ENCODE measurements at places on chromosomes 1 and 21.

DNA sequence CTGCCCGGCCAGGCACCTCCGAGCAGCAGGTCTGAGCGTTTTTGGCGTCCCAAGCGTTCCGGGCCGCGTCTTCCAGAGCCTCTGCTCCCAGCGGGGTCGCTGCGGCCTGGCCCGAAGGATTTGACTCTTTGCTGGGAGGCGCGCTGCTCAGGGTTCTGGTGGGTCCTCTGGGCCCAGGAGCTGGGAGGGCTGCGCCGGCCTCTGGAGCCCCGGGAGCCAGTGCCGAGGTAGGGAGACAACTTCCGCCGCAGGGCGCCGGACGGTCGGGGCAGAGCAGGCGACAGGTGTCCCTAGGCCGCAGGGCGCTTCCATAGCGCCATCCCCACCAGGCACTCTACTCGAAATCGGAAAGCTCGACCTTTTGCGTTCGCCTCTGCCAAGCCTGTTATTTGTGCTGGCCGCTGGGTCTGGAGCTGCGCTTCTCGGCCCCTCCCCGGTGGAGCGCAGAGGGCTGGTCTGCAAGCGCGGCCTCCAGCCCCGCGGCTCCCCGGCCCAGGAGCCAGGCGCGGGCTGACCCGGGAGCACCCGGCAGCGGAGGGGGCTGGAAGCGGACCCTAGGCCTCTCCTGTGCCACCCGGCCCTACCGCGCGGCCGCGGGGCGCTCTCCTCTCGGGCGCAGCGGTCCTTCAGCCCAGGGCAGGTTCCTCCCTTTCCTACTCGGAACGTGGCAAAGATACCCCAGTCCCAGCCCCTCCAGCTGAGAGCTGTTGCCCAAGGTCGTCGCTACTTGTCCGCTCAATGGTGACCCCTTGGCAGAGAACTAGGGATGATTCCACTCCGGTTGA is 2.2 kb downstream of the SIM2 start:
- no peak for DNase-seq

DNA sequence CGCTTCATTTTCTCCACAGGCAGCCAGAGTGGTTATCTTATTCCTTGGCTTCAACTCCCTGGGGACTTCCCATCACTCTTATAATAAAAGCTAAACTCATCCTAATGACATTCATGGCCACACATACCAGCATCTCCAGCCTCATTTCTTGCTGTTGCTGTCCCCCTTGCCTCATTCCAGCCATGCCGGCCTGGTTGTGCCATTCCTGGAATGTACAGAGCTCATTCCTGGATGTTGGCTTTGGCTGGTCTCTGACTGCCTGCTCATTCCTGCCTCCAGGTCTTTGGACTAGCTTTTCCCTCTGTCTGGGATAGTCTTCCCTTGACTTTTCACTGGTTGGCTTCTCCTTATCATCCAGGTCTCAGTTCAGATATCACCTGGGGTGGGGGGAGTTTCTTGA is 2.4 kb upstream of the PEF1 start:
- no peak for DNase-seq

GRCh38 chr1:113531321-113531720 is 141.0 kb downstream of the MAGI3 start:
- DNase-seq, result no peak

DNA sequence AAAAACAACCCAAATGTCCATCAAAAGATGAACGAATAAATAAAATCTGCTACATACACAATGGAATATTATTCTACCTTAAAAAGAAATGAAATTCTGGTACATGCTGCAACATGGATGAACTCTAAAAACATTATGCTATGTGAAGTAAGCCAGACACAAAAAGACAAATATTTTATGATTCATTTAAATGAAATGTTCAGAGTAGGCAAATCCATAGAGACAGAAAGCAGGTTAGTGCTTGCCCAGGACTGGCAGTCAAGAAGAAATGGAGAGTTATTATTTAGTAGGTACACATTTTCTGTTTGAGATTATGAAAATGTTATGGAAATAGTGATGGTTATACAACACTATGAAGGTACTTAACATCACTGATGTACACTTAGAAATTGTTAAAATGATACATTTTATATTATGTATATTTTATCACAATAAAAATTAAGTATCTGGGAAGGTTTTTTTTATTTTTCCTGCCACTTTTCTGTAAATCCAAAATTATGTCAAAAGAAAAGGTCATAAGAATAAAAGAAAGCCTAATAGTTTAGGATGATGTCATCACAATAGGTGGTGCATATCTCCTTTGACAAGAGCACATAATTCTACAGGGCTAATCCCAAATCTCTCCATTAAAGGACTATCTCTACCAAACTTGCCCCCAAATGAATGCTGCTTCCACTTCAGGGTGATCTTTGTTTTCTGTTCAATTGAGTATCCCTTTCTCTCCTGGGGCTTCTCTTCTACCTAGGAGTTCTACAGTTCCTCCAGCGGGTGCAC is 40.2 kb upstream of the FCER1A start:
- DNase-seq, result no peak

GRCh38 chr1:44144962-44145756 is 3.7 kb upstream of the KLF18 start:
- peak; percentile 63 for DNase-seq

DNA sequence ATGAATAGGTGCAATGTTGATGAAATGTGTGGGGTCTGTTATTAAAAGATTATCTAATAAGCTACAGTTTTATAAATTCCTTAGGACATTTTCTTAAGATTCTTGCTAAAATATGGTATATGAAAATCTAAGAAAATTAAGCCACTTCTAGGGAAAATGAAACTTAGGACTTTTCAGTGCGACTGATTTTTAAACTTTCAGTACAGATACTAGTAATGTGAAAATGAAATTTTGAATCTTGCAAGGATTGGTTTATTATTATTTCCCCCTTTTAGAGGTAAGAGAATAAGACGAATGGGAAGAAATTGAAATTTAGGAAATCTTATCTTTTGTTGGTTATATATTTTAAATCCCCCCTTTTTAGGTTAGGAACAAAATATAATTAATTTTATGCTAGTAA is 16.4 kb downstream of the CAPZA1 start:
- no peak for DNase-seq

GRCh38 chr1:65042467-65042866 is 76.1 kb upstream of the JAK1 start:
- DNase-seq, result no peak

GRCh38 chr1:108200687-108201051 is 526 bp upstream of the SLC25A24 start:
- DNase-seq, result peak; percentile 61

GRCh38 chr1:229843627-229844238 is 217.7 kb downstream of the URB2 start:
- no peak for DNase-seq

DNA sequence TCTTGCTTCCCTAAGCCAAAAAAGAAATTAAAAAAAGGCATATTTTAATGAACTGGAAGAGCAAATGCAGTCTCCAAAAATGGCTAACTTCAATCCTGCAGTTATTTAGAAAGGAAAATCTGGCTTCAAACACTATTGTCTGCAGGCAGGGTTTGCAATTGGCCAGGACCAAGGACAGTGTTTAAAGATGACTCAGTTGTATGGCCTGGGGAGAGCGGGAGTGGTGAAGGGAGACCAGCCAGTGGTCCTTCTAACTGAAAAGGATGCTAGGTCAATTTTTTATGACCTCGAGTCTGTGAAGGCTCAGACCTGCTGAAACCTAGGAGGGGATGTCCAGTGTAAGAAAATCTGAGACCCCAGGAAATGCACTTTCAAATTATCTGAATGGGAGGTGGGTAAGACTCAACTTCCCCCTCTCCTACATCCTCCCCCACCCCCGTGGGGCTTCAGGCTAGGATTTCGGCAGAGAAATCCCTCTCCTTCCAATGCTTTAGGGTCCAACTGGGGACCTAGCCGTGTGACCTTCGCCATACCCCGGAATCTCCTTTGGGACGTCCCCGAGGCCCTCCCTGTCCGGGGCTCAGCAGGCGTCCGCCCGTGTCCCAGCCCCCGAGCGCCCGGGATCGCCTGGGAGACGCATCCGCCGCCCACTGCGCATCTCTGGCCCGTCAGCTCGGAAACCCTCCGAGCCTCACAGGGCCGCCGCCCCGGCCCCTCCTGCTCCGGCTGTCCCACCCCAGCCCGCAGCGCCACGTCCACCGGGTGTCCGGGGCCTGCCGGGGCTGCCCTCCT is 602 bp upstream of the RIMKLA start:
- no peak for DNase-seq
